Activated T-helper 1 cell treated with anti-CD3 and anti-CD28 coated beads, Interleukin-2, amount 50 U/mL, for 16 hours (primary cell): ENCODE measurements at places on chromosomes 16 and 17.

DNA sequence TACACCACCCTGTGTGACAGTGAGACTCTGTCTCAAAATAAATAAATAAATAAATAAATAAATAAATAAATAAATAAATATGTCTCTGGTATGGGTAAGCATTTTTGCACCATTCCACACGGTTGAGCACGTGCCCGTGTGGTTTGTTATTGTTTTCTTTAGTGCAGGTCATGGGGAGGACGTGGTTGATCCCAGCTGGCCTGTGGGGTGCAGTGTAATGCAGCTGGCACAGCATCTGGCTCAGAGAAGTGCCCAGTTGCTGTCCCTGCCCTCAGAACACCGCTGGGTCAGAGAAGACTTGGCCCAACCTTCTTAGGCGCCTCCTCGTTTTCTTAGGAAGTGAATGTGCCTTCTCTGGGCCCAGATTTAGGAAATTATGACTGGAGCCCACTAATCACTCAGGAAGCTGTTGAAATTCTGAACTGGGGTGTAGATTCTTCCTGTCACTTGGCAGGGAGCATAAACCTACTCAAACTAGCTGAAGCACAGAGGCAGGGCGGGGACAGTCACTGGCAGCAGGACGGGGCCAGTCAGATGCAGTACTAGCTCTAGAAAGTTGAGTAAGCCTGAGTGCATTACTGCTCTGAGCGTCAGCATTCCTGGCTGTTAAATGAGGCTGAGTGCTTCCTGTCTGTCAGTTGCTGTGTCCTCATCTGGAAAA, 85.9 kb downstream of the SNX29 start:
- no peak for DNase-seq

DNA sequence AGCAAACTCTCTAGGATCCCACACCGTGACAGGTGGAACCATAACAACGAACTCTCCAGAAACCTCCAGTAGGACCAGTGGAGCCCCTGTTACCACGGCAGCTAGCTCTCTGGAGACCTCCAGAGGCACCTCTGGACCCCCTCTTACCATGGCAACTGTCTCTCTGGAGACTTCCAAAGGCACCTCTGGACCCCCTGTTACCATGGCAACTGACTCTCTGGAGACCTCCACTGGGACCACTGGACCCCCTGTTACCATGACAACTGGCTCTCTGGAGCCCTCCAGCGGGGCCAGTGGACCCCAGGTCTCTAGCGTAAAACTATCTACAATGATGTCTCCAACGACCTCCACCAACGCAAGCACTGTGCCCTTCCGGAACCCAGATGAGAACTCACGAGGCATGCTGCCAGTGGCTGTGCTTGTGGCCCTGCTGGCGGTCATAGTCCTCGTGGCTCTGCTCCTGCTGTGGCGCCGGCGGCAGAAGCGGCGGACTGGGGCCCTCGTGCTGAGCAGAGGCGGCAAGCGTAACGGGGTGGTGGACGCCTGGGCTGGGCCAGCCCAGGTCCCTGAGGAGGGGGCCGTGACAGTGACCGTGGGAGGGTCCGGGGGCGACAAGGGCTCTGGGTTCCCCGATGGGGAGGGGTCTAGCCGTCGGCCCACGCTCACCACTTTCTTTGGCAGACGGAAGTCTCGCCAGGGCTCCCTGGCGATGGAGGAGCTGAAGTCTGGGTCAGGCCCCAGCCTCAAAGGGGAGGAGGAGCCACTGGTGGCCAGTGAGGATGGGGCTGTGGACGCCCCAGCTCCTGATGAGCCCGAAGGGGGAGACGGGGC, 1.3 kb downstream of the SPN start:
- DNase-seq, result no peak

DNA sequence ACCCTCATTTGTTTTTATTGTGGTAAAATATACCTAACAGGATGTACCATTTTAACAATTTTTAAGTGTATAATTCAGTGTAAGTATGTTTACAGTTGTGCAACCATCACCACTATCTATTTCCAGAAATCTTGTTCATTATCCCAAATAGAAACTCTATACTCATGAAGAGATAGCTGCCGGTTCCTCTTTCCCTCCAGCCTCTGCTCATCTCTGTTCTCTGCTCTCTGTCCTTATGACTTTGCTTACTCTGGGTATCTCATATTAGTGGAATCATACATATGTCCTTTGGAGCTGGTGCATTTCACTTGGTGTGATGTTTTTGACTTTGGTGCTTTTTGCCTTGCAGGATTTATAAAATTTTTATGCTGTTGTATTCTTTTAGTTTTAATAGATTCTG, 19.4 kb downstream of the CYLD start:
- no peak for DNase-seq

DNA sequence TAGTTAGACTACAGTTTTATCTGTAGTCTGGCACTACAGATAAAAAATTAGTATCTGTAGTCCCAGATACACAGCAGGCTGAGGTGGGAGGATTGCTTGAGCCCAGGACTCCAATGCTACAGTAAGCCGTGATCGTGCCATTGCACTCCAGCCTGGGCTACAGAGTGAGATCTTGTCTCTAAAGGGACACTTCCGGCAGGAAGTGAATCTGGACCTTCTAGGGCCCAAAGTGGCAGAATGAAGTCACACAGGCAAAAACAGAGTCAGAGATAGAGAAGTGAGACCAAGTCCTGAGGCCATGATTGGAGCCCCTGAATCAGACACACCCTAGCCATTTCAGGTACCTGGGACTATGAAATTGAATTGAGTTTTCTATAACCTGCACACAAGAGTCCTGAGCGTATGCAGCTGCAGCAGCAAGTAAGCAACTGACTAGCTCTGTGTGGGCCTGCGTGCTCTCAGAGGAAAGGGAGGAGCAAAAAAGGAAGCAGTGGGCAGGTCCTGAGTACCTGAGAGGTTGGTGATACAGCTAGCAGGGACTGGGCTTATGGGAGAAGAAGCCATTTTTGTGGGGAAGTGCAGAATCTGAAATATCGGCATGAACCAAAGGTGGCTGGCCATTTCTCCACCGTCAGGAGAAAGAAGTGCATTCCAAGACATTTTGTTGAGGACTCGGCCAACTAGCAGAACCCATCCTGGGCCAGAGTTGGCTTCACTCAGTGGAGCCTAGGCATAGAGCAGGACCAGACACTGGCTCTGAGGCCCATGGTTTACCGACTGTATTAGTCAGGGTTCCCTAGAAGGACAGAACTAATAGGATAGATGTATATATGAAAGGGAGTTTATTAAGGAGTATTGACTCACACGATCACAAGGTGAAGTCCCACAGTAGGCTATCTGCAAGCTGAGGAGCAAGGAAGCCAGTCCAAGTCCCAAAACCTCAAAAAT, 27.2 kb upstream of the BRD7 start:
- no peak for DNase-seq

- no peak for DNase-seq
Measured at GRCh38 chr16:86343027-86343795, 167.1 kb upstream of the FOXF1 start.

DNA sequence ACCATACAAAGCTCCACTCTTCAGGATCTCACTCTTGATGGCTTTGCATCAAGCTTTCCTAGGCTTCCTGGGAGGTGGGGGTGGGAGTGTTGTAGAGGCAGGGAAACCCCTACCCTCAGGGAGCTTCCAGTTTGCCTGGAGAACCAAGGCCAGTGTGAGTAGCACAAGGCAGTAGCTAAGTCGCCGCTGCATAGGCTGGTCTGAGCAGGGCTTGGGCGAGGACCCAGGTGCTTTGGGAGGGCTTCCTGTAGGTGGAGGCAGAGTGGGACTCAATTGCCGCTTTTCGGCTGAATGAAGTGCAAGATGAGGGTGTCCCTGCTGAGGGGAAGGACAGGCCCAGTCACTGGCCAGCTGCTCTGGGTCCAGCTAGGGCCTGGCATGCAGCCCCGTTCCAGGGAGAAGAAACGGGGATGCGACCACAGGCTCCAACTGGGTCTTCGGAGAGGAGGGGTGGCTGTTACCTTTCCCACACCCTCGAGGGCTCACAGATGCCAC, 3.9 kb downstream of the CD79B start:
- DNase-seq, result no peak

DNA sequence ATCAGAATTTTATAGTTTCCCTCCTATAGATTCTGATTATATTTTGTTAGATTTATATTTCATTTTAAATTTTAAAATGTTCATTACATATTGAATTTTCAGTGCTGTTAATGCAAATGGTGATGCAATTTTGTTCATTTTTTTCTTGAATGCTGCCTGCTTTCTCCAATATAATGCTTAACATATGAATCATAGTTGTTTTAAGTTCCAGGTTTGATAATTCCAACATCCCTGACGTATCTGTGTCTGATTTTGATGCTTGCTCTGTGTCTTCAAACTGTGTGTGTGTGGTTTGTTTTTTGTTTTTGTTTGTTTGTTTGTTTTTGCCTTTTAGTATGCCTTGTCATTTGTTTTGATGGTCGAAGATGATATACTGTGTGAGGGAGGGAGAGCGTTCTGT, 134.7 kb upstream of the ELAC2 start:
- no peak for DNase-seq

DNA sequence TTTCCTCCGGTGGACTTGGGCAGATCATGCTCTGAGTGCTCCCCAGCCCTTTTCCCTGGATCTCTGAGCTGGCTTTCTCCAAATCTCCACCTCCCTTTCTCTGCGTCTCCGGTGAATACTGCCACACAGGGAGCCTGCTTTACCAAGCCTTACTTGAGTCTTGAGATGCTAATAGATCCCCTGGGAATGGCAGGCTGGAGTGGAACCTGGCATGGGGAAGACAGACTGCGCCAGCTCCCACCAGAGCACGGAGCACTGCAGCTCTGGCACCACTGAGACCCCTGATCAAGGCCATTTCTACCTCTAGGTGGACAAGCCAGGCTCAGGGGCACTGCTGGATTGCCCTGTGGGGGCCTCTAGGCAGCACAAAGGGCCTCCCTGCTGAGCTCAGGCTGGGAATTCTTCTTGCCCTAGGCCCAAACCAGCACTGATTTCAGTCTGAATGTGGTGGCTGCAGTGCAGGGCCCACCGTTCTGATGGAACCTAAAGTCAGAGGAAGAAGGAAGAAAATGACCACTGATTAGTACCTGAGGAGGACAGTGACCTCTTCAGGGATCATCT, 74.3 kb upstream of the CRHR1 start:
- no peak for DNase-seq

- DNase-seq, result peak; percentile 40
Measured at GRCh38 chr17:2398655-2399571, 1.9 kb downstream of the MNT start.

DNA sequence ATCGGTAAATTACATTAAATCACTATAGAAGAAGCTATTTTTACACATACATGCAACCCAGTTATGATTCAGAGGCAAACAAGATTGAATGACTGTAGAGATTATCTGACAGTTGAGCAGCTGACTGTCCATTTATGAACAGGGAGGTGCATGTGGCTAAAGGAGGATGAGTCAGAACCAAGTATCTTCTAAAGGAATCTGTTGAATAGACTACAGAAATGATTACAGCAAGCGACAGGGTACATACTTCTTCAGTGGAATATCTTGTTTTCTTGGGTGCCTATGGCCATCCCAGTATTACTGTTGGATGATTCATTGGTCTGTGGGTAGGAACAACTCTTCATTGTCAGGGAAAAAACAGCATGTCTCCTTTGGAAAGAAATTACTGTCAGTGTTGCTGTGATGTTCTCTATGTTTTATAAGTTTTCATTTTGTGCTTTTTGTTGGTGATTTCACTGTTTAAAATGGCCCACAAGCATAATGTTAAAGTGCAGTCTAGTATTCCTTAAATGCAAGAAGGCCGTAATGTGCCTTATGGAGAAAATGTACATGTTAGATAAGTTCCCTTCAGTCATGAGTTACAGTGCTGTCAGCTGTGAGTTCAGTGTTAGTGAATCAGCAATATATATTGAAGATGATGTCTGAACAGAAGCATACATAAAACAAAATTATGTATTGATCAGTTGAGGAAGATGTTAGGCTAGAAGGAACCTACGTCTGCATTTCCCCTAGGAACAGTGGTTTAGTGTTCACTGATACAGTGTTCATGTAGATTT, 27.0 kb downstream of the CBFB start:
- DNase-seq, result no peak

GRCh38 chr17:34171245-34171818, 83.8 kb upstream of the CCL2 start:
- DNase-seq, result peak; percentile 11

DNA sequence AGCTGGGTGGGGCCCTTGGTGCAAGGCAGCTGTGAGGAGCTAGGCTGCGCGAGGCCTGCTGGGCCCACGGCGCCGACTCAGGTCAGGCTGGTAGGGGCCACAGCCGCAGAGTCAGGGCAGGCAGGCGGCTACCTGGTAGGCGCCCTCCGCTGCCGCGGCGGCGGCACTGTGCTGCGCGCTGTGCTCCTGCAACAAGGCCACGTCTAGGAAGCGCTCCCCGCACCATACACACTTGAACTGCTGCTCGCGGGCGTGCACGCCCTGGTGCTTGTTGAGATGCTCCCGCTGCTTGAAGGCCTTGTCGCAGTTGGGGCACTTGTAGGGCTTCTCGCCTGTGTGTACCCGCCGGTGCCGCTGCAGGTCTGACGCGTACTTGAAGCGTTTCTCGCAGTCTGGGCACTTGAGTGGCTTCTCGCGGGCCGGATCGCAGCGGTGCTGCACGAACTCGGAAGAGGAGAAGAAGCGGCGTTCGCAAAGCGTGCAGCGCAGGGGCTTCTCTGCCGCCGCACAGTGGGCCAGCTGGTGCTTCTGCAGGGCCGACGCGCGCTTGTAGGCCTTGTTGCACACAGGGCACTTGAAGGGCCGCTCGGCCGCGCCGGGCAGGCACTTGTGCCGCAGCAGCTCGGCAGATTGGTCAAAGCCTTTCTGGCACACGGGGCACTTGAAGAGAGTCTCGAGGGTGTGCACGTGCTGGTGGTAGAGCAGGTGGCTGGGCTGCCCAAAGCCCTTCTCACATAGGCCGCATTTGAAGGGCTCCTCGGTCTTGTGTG, 3.9 kb downstream of the ZNF319 start:
- no peak for DNase-seq

- no peak for DNase-seq
Measured at GRCh38 chr16:8686031-8686621, 11.7 kb downstream of the ABAT start.

- DNase-seq, result no peak
Measured at GRCh38 chr17:29825604-29826003, 104.4 kb downstream of the SSH2 start.

DNA sequence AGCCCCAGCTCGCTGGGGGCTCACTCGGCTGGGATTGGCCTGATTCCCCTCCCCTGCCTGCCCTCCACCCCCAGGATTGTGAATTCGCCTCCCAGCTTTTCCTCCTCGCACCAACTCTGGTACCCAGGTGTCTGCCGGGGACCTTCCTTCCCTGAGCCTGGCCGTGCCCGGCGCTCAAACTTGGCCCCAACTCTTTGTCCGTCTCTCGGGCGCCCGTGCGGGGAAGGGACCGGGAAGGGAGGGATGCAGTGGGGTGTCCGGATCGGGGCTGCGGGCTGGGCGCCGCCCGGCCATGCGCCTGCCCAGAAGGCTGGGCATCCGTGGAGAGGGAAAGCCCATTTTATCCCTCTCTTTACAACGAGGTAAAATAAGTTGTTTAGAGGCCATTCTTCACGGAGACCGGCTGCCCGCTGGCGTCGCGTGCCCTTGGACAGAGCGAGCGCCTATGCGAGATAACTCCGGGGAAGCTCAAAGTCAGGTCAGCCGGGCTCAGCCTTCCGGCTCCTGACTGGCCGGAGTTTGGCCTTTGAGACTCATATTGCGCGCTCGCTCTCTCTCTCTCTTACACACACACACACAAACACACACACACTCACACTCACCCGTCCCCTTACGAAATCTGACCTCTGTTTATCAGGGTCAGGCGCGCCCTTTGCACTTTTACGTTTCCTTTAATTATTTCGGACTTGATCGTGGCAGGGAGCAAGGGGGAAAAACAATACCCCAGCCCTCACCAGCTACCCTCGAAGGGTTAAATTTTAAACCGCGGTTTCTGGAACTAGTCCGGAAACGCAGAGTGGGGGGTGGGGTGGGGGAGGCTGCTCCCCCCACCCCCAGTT, 774 bp upstream of the MAF start:
- DNase-seq, result no peak

- DNase-seq, result peak; percentile 40
Measured at GRCh38 chr16:50274326-50275097, 8.2 kb downstream of the ADCY7 start.
